ENCODE measurements at places on chromosomes 5 and 9. TPM values are rescaled to one million over a fixed set of nuclear protein-coding genes. Genes with fewer than 3 reads are reported as not detected.

DNA sequence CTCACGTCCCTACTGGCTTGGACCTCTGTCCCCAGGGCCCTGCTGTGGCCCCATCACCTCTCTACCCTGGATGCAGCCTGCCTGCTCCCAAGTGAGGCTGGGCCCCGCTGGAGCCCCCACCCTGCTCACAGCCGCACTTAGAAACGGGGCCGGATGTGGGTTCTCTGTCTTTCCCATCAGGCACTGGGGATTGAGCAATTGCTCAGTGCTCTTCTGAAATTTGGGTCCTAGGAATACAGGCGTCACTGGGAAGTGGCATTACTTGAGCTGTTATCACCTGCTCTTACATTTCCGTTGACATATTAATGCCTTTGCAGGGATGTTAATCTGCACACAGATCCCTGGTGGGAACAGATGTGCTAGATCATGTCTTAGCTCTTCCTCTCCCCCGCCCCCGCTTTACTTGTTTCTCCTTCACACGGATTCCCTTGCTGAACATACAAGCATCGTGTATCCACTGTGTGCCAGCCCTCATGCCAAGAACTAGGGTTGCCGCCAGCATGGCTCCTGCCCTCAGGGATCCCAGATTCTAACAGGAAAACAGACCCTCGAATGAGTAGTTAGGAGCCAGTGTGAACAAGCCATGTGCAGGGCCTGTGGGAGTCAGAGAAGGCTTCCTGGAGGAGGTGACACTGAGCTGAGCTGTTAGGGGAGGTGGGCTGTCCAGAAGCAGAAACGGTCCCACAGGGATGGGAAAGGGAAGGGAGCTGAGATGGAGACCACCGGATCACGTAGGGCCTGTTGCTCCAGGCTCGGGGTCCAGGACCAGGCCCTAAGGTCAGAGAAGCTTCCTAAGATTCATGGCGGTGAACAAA is 65.1 kb downstream of the NEK6 start:
- no peak overlapping the region for H3K27ac ChIP-seq
- H3K27me3 ChIP-seq = no peaks in the 10 kb centered on the region
- no peak overlapping the region for H3K4me3 ChIP-seq
- no peaks in the 10 kb centered on the region for H3K4me1 ChIP-seq
- DNase-seq = no peak

Gene SOX30
- total RNA-seq = not detected

DNA sequence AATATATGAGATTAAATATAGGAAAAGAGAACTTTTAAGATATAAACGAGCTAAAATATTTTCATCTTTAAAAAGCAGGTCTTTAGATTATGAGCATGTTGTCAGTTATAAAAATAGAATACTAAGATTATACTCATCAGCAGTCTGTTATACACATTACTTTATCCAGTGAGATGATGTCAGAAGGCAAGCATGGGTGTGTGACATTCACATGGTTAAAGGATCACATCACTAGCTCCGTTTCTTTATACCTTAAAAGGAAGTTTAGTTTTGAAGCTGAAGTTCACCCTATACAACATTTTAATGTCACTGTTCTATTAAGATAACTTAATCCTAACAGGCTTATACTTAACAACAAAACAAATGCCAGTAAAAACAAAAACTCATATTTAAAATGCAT is 59.6 kb downstream of the RICTOR start:
- H3K36me3 ChIP-seq = no peaks in the 10 kb centered on the region
- H3K4me3 ChIP-seq = no peak overlapping the region
- no peak overlapping the region for H3K27ac ChIP-seq
- peaks cover 12% of the 10 kb centered on the region for H3K4me1 ChIP-seq

Gene PTGER4
- total RNA-seq = 0.11 TPM

Gene OR1Q1
- total RNA-seq = not detected

DNA sequence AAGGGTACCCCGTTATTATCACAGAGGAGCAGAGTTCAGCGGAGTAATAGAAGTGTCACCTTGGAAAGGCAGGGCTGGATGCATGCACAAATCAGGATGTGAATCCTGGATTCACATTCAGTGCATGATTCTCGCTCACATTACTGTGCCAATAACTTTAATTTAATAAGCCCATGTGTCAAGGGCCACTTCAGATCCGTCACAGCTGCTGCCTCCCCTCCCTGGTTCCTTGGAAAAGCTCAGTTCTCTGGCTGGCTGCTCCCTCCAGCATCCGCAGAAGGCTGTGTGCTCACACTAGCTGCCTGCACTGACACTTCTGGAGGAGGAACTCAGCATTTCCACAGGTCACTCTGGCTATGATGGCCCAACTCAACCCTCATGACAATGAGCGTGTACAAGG is 256.8 kb upstream of the ADAMTS16 start:
- no peaks in the 10 kb centered on the region for H3K4me1 ChIP-seq
- H3K4me3 ChIP-seq = no peak overlapping the region
- no peak for DNase-seq
- H3K27me3 ChIP-seq = no peaks in the 10 kb centered on the region
- no peaks in the 10 kb centered on the region for H3K36me3 ChIP-seq

DNA sequence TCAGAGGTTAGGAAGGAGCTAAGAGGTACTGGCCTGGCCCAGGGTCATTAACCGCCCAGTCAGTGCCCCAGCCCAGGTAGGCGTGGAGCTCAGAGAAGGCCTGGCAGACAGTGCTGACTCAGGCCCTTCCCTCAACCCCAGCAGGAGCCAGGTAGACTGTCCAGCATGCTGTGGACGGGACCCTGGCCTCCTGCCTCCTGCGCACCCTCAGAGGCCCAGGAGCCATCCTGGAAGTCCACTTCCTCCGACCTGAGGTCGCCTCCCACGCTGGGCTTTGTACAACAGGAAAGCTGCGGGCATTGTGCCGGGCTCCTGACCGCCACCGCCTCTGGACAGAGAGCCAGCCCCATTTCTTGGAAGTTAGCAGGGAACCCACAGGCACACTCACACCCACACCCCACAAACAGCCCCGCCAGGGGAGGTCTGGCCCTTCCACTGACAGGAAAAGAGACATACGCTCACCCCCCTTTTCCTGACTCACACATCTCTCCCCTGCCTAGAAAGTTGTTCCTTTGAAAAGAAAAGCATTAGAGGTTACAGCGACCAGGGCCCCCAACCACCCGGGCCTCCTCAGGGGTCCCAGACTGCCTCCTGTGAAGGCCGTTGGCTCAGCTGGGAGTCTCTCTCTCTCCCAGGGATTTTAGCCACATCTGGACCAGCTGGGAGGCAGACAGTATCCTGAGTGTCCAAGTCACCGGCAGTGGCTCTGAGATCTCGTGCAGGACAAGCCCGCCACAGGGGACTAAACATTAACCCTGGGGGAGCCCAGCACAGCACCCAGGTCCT is 7.7 kb downstream of the RALGDS start:
- H3K4me3 ChIP-seq = no peak overlapping the region
- peaks cover 20% of the 10 kb centered on the region for H3K4me1 ChIP-seq
- no peak for DNase-seq

Gene LCN2
- 0.38 TPM for total RNA-seq

- no peaks in the 10 kb centered on the region for H3K4me1 ChIP-seq
- H3K36me3 ChIP-seq = no peaks in the 10 kb centered on the region
- H3K27ac ChIP-seq = no peak overlapping the region
- no peaks in the 10 kb centered on the region for H3K27me3 ChIP-seq
Measured at GRCh38 chr5:101425339-101425859, 522.3 kb upstream of the ST8SIA4 start.

- no peak overlapping the region for H3K4me3 ChIP-seq
- no peak overlapping the region for H3K27ac ChIP-seq
- DNase-seq = no peak
- H3K4me1 ChIP-seq = 0 out of 2 replicates have a peak, but pooled peaks cover 10% of the 10 kb centered on the region
- H3K36me3 ChIP-seq = no peaks in the 10 kb centered on the region
- no peaks in the 10 kb centered on the region for H3K27me3 ChIP-seq
Measured at GRCh38 chr5:108398964-108399363, 17.1 kb upstream of the FBXL17 start.

Gene FYB1
- total RNA-seq = not detected

Gene SLC6A19
- total RNA-seq = 0.02 TPM

GRCh38 chr9:105144076-105144475 is 100.4 kb upstream of the SLC44A1 start:
- H3K27me3 ChIP-seq = peaks cover 43% of the 10 kb centered on the region
- H3K27ac ChIP-seq = no peak overlapping the region
- H3K36me3 ChIP-seq = no peaks in the 10 kb centered on the region
- H3K4me1 ChIP-seq = no peaks in the 10 kb centered on the region

- peaks cover 32% of the 10 kb centered on the region for H3K4me1 ChIP-seq
- H3K27ac ChIP-seq = no peak overlapping the region
- H3K36me3 ChIP-seq = no peaks in the 10 kb centered on the region
- H3K4me3 ChIP-seq = no peak overlapping the region
Measured at GRCh38 chr5:154209591-154210081, 19.1 kb downstream of the GALNT10 start.

GRCh38 chr9:18888290-18888689 is 144.7 kb downstream of the SAXO1 start:
- no peak for DNase-seq
- H3K4me1 ChIP-seq = no peaks in the 10 kb centered on the region
- no peak overlapping the region for H3K4me3 ChIP-seq
- peaks cover 6% of the 10 kb centered on the region for H3K27me3 ChIP-seq
- no peaks in the 10 kb centered on the region for H3K36me3 ChIP-seq

GRCh38 chr5:138354926-138355378 is 2.5 kb downstream of the KDM3B start:
- H3K4me3 ChIP-seq = peak overlapping the region; percentile 97
- H3K36me3 ChIP-seq = no peaks in the 10 kb centered on the region
- no peak overlapping the region for H3K27ac ChIP-seq
- no peaks in the 10 kb centered on the region for H3K27me3 ChIP-seq

- no peak overlapping the region for H3K27ac ChIP-seq
- peak; percentile 85 for DNase-seq
- no peaks in the 10 kb centered on the region for H3K36me3 ChIP-seq
- H3K27me3 ChIP-seq = no peaks in the 10 kb centered on the region
Measured at GRCh38 chr9:120583958-120584369, 4.0 kb upstream of the CDK5RAP2 start.

DNA sequence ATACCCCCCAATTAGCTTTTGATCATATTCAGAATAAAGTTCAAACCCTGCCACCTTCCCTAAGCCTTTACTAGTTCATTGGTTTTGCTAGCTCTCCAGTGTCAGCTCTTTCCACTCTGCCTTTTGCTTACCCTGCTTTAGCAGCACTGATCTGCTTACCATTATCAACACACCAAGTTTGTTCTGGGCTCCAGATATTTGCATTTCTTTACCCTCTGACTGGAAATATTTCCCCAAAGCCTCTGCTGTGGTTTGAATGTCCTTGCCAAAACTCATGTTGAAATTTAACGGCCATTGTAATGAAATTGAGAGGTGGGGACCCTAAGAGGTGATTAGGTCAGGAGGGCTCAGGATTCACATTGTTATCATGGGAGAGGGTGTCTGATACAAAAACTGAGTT is 99.5 kb downstream of the GCNT1 start:
- no peaks in the 10 kb centered on the region for H3K36me3 ChIP-seq
- no peak overlapping the region for H3K27ac ChIP-seq
- H3K4me3 ChIP-seq = no peak overlapping the region
- H3K27me3 ChIP-seq = no peaks in the 10 kb centered on the region
- DNase-seq = no peak
- no peaks in the 10 kb centered on the region for H3K4me1 ChIP-seq

- peak overlapping the region; percentile 84 for H3K4me3 ChIP-seq
- H3K36me3 ChIP-seq = no peaks in the 10 kb centered on the region
- H3K27ac ChIP-seq = peak overlapping the region; percentile 52
Measured at GRCh38 chr5:90529939-90530677, 724 bp upstream of the LYSMD3 start.

DNA sequence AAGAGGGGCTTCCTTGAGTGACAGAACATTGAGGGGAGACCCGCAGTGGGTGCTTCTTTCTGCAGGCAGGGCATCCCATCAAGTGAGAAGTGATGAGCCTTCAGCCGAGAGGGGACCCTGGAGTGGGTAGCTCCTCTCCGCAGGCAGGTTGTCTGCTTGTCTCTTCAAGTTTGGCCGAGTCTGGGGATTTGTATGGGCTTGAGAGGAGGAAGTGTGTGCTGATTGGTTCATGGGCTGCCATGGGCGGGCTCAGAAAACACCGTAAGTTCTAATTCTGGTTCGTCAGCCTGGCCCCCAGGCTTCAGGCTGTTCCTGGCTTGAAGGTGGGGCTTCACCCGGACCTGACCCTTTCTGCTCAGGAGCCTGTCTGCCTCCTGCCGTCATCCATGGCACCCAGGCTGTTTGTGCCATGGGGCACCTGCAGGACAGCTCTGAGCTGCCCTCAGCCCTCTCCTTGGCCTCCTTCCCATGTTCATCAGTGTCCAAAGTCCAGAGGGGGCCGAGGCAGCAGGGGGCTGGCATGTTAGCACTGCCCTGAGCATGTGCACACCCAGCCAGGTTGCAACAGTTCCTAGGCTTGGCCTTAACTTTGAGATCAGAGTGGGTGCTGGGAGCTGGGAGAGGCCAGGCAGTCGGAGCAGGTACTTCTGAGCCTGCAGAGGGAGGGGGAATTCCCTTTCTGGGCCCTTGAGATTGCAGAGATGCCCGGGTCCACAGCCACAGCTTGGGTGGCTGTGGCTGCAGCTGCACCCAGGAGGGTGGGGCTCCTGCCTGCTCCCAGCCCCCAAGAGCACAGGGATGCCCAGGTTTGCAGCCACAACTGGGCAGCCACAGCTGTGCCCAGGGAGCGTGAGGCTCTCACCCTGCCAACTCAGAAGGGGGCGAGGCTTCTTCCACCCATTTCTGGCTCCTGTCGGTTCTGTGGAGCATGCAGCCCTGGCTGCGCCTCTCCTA is 13.5 kb upstream of the DHFR start:
- peaks cover 40% of the 10 kb centered on the region for H3K36me3 ChIP-seq
- no peaks in the 10 kb centered on the region for H3K27me3 ChIP-seq

DNA sequence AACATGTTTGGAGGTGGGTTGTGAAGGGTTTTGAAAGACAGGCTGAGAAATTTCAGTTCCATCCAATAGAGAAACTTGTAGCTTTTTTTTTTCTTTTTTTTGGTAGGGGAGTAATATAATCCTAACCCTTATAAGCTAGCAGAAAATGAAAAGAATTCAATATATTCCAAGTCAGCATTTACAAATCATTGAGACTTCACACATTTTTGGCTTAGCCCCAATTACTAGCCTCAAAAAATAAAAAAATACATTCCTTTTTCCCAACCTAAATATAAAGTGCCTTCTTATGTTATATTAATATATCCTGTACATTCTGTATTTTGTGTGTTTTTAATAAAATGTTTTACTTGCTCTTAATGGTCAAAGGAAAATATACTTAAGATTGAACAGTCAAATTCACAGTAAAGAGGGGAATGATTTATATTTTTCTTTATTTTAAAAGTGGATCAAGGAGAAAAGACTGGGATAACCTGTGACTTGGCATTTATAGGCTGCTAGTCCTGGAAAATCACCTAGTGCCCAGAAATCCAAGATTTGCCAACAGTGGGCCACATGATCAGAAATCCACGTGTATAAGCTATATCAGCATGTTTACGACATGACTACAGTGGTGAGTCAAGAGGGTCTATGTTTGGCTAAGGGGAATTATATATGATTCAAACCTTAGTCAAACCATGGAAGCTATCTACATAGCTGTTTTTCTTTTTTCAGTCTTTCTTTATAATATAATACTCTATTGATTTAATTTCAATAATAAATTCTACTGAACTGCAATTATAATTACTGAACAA is 14.5 kb downstream of the HACD4 start:
- no peaks in the 10 kb centered on the region for H3K27me3 ChIP-seq
- H3K4me1 ChIP-seq = no peaks in the 10 kb centered on the region
- DNase-seq = no peak
- H3K27ac ChIP-seq = no peak overlapping the region

Gene HTR4
- total RNA-seq = not detected

Data from HepG2 (cell line).